ENCODE measurements at places on chromosomes 7 and 10.

DNA sequence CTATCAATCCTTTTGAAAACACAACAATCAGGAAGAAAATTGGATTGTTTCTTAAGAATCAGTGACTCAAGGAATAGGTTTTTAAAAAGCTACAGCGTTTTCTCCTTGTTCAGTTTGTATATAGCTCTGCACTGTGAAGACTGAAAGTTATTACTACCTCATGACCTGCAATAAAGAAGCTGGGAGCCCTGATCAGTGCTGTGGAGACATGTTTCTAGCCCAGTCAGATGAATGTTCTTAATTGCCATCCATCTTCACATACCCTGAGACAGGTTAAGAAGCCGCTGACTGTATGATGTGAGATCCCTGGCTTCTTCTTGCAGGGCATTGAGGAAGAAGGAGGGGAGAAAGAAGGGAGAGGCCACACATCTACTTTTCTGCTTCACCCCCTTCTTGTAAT lies 58.0 kb upstream of the VWC2 start:
- no peak for DNase-seq

DNA sequence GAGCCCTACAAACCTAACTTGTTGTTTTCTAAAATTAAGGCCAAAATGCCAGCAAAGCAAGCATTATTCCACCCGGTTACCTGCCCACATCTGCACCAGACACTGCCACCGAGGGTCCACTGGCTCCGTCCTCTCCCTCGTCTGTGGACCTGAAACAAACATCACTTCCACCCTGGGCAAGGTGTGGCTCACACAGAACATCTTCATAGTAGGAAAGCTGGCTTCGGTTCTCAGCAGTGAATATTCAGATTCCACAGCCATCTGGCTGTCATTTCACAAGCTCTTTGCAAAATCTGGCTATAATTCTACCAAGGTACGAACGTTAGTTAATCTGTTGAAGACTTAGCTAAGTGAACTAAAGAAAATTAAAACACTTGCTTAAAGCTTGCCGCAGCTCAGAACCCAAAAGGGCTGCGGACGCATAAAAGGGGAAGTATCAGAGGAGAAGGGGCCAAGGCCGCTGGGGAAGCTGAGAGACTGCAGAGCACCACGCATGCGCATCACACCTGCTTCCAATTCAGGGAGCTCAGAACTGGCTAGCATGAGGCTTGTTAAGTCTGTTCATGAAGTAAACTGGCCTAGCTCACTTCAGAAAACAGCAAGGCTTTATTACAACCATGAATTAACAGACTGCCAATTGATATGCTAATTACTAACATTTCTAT lies 46.1 kb downstream of the PTPRN2 start:
- DNase-seq = no peak

DNA sequence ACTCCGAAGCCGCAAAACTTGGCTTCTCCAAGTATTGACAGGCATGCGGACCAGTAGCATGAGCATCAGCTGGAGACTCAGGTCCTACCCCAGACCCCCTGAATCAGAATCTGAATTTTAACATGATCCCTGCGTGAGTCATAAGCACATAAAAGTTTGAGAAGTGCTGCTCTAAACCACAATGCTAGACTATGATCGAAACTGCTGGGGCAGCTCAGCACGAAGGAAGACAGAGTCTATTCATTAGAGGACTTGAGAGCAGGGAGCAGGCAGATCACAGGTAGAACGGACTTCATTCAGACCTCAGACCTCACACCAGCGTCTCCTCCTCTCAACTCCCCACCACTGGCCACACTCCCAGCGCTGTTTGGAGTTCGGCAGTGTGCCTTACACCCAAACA lies 16.9 kb downstream of the CAMK2G start:
- DNase-seq = no peak

DNA sequence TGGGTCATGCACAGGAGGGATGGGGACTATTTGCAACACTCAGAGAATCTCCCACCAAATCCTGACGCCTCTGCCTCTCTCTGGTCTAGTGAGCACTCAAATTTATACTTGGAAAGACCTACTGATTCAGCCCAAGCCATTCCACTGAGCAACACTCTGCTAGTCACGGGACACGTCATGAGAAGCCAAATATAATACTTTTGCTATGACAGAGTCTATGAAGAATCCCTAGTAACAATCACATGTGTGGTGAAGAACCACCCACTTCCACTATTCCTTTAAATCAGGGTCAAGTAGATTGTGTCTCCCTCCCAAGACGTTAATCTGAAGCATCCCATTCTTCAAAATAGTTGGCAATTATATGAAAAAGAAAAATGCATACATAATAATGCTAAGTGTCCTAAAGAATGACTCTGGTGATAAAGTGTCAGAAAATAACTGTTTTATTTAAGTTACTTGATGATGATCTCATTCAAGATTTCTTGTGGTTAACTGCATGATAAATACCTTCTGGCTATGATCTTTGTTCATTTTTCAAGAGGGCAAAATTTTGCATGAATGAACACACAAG lies 28.5 kb downstream of the CHCHD3 start:
- no peak for DNase-seq

GRCh38 chr7:158828133-158829020 lies 932 bp downstream of the ESYT2 start:
- DNase-seq = no peak

All from SW480 (cell line).